Osteoblast (primary cell): ENCODE measurements at places on chromosomes 12 and 14.
A peak's percentile ranks its signal among the peaks of the same experiment; 100 is the strongest.

GRCh38 chr12:124428136-124428791, 133.4 kb downstream of the RFLNA start:
- DNase-seq: peak; percentile 93

GRCh38 chr14:102277874-102278630, 26.9 kb downstream of the MOK start:
- DNase-seq: no peak

- DNase-seq: no peak
These were observed 397.6 kb downstream of the LRFN5 start for GRCh38 chr14:42004321-42004720.

- peak; percentile 97 for DNase-seq
These were observed 104.1 kb downstream of the LGMN start for GRCh38 chr14:92644171-92644969.

- no peak for DNase-seq
These were observed 67.9 kb downstream of the DAAM1 start for GRCh38 chr14:59256331-59256730.

DNA sequence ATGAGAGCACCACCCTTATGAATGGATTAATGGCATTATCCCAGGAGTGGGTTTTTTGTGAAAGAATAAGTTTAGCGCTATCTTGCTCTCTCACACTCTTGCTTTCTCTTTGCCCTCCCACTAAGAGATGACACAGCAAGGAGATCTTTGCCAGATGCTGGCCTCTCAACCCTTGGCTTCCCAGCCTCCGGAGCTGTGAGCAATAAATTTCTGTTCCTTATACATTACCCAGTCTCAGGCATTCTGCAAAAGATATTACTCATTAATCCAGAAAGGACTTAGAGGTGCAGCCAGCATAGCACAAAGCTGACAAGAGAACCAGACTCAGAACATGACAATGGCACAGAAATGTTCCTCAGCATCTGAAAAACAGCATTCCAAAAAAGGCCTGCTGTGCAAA, 190.6 kb downstream of the ITPR2 start:
- no peak for DNase-seq

GRCh38 chr12:113136128-113136989, 798 bp upstream of the RASAL1 start:
- peak; percentile 72 for DNase-seq

DNA sequence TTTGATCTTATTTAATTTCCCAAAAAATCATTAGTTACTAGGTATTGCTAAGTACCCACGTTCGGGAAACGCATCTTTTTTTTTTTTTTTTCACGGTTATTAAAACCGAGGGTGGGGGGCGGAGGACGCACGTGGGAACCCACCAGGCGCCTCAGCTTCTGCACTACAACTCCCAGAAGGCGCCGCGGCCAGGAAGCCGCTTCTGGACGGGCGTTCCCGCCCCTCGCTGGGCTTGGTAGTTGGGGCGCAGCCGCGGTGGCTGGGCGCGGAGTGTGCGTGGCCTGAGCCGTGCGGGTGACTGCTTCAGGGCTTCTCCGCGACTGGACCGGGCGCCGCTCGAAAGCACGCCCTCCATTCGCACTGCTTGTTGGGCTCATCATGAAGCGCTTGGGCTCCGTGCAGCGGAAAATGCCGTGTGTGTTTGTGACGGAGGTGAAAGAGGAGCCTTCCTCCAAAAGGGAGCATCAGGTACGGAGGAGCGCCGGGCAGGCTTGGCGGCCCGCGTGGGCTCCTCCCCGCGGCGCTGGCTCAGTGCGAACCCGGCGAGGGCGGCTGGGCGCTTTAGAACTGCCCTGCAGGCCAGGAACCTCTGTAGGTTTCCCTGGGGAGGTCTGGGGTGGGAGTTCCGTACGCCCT, 6.2 kb upstream of the C12orf50 start:
- peak; percentile 94 for DNase-seq

GRCh38 chr12:132014092-132014914, 64.6 kb downstream of the EP400 start:
- DNase-seq: peak; percentile 93

DNA sequence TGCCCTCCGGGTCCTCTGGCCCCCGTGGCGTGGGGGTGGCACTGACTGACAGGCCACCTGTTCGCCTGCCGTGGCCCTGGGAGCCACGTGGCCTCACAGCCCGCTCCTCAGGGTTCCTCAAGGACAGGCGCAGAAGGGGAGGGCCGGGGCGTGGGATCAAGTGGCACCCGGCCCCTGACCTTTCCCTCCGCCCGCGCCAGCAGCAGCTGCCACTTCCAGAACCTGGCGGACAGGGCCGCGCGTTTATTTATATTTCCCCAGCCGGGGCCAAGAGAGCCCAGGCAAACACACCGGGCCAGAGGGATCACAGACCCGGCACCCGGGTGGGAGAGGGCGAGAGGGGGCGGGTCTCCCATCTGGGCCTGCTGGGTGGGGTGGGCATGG, 92.6 kb downstream of the RFLNA start:
- DNase-seq: no peak

DNA sequence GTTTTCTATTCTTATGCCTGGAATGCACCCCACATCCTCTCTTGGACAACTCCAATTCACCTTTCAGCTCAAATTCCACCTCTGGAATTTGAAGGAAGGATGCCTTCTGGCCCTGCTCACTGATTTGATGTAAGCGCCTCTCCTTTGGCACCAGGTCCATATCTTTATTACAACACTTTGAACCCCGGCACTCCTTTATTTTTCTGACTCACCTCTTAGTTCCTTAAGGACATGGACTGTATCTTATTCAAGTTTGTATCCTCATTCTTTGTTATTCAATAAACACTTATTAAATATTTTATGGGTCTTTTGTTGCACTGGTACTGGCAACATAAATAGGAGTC, 3.1 kb downstream of the GALC start:
- no peak for DNase-seq

GRCh38 chr12:56872366-56872765, 61.8 kb downstream of the SDR9C7 start:
- no peak for DNase-seq

DNA sequence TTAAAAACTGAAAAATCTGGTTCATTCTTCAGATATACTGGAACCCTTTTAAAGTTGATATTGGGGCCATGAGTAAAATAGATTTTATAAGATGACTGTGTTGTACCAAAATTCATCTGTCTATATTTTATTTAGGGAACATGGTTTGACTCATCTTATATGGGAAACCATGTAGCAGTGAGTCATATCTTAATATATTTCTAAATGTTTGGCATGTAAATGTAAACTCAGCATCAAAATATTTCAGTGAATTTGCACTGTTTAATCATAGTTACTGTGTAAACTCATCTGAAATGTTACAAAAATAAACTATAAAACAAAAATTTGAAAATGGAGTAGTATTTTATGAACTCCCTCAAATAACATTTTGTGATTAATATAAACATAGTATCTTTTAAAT, 14.2 kb downstream of the PTGER2 start:
- peak; percentile 80 for DNase-seq

DNA sequence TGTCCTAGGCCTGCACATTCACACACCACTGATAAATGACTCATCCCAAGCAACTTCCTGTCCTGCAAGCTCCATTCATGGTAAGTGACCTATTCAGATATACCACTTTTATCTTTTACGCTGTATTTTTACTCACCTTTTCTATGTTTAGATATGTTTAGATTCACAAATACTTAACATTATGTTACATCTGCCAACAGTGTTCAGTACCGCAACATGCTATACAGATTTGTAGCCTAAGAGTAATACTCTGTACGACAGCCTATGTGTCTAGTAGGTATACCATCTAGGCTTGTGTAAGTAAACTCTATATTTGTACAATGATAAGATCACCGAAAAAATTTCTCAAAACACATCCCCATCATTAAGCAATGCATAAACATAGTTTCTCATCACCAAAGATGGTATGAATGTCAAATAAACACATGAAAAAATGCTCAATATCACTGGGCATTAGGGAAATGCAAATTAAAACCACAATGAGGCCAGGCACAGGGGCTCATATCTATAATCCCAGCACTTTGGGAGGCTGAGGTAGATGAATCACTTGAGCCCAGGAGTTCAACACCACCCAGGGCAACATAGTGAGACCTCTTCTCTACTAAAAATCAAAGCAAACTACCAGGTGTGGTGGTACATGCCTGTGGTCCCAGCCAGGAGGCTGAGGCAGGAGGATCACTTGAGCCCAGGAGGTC, 20.7 kb downstream of the ATXN2 start:
- DNase-seq: peak; percentile 80

- DNase-seq: peak; percentile 89
These were observed 14.3 kb upstream of the ZFP36L1 start for GRCh38 chr14:68807148-68807600.

GRCh38 chr12:43840338-43840737, 4.5 kb downstream of the TMEM117 start:
- DNase-seq: no peak

DNA sequence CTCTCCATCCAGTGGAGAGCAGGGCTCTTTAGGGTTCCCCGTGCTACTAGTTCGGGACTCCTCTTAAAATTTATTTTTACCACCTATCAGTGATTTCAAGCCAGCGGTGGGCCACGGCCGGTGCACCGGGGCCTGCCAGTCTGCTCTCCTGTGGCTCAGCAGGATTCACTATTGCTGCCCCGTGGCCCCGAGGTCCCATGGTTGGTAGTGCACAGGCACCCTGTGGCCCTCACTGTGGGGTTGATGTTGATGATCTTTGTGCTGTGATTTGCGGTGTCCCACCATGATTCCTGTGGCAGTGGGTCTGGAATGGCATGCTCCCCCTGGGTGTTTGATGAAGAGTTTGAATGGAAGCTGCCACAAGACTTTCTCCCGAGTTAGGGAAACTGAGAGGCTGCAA, 12.6 kb upstream of the MEG3 start:
- peak; percentile 15 for DNase-seq

DNA sequence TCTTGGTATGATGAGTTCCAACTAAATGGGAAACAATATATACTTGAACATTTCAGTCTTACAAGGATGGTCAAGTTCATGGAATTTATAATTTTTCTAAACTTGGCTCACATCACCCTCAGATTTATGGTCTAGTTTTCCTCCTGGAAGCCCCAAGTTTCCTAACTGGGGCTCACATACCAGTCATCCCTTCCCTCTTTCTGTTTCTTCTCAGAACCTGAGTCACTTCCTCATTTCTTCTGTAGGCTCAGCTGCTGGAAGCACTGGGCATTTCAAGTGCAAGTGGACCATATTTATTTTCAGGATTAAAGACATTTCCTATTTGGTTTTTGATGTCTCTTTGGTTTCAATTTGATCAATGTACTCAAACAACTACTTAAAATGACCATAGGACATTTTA, 55.4 kb downstream of the GRIP1 start:
- no peak for DNase-seq

GRCh38 chr14:55867719-55868118, 250.5 kb upstream of the PELI2 start:
- peak; percentile 75 for DNase-seq

GRCh38 chr14:93037351-93037750, 78.4 kb downstream of the ITPK1 start:
- DNase-seq: peak; percentile 31

DNA sequence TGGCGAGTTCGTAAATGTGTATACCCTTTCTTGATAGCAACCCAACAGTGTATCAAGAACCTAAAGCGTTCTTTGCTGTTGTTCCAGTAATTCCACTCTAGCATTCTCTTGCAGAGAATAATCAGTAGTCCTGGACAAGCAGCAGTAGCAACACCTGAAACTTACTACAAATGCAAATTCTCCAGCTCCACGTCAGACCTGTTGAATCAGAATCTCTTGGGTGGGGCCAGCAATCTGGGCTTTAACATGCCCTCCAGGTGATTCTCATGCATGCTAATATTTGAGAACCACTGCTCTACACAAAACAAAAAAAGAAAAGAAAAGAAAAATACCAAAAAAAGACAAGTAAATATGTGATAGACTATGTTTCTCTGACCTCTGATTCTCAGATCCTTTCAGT, 10.1 kb downstream of the PTGDR start:
- no peak for DNase-seq

GRCh38 chr12:131795690-131796410, 32.3 kb upstream of the MMP17 start:
- DNase-seq: no peak

GRCh38 chr12:96447256-96447655, 42.1 kb upstream of the CFAP54 start:
- no peak for DNase-seq

GRCh38 chr12:130031571-130032189, 127.9 kb upstream of the TMEM132D start:
- no peak for DNase-seq

DNA sequence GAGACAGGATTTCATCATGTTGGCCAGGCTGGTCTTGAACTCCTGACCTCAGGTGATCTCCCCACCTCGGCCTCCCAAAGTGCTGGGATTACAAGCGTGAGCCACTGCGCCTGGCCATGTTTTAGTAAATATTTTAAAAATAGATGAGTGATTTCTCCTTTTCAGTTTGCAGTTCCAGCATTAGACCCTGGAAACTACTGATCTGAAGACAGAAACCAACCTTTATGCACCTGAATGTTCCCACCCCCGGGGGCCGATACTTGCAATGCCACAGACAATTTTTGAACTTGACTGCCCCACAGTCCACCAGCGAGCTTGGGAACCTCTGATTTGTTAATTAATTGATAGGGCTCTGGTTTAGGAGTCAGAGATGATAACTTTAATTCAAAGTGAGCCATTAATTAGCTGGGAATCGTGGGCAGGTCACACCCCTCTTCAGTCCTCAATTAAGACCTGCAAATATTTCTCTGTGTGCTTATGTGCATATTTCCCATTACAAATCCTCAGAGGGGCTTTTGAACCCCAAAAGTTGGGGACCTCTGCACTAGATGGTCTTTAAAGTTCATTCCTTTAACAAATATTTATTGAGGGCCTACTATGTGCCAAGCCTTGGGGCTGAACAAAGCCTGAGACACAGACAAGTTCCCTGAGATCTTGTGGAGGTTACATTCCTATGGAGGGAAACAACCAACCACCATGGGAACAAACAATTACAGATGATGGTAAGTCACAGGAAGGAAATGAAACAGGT, 4.1 kb upstream of the TMEM120B start:
- DNase-seq: no peak

- peak; percentile 94 for DNase-seq
These were observed 8.8 kb downstream of the ALDH2 start for GRCh38 chr12:111775205-111776193.

- no peak for DNase-seq
These were observed 174.2 kb upstream of the SLC38A2 start for GRCh38 chr12:46546634-46547273.

DNA sequence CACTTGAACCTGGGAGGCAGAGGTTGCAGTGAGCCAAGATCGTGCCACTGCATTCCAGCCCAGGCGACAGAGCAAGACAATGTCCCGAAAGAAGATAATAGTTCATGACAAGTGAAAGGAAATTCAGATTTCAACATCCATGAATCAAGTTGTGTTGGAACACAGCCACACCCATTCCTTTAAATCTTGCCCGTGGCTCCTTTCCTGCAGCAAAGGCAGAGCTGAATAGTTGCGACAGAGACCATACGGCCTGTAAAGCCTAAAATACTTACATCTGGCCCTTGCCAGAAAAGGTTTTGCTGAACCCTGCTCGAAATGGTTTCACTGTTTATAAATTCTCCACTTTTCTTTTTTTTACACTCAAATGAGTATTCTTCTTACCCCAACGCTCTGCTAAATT, 17.7 kb upstream of the ITPK1 start:
- peak; percentile 61 for DNase-seq

- no peak for DNase-seq
These were observed 172.5 kb downstream of the SLC38A4 start for GRCh38 chr12:46653311-46653710.
